Stimulated activated CD8-positive, alpha-beta memory T cell treated with anti-CD3 and anti-CD28 coated beads, Interleukin-4, amount 100 ng/mL, for 4 hours (primary cell): ENCODE measurements at places on chromosomes 16 and 17.

DNA sequence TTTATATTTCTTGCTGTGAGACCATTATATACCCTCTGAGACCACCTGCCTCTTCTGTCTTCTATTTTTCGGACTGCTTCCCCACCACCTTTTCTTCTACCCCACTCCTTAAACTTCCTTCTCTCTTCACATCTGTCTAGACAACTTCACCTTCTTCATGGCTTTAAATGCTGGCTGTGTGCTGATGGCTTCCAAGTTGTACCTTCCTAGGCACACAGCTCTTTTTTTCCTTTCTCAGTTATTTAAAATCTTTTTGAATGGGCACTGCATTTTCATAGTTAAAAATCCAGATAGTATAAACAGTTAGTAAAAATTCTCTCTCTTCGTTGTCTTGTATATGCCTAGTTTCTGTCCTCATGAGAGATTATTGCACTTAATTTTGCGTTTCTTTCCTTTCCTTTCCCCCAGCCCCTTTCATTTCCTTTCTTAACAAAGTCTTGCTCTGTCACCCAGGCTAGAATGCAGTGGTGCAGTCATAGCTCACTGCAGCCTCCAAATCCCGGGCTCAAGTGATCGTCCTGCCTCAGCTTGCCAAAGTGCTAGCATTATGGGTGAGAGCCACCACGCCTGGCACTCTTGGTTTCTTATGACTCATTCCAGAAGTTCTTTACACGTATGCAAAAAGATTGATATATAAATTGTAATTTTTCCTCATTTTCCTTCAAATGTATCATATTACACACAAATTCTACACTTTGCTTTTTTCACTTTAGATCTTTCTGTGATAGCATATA lies 114.3 kb downstream of the NPIPB5 start:
- DNase-seq: no peak

DNA sequence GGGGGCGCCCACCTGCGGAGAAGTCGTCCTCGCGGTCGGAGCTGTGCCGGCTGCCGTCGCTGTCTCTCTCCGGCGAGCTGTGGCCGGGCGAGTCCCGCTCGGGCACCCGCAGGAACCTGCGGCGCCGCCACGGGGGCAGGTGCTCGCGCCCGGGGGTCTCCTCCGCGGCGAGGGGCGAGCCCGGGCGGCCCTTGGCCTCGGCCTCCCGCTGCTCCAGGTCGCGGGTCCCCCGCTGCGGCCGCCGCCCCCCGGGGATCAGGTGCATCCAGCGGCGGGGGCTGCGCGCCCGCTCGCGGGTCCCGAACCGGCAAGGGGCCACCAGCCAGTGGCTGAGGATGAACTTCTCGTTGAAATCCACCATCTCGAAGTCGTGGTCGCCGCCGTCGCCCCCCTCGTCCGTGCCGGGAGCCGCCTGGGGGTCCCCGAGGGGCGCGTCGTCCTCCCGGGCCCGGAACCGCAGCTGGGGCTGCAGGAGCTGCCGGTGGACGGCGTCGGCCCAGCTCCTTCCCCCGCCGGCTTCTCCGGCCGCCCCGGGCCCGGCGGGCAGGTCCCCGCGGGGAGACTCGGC lies 41.4 kb upstream of the BHLHA9 start:
- DNase-seq: no peak

DNA sequence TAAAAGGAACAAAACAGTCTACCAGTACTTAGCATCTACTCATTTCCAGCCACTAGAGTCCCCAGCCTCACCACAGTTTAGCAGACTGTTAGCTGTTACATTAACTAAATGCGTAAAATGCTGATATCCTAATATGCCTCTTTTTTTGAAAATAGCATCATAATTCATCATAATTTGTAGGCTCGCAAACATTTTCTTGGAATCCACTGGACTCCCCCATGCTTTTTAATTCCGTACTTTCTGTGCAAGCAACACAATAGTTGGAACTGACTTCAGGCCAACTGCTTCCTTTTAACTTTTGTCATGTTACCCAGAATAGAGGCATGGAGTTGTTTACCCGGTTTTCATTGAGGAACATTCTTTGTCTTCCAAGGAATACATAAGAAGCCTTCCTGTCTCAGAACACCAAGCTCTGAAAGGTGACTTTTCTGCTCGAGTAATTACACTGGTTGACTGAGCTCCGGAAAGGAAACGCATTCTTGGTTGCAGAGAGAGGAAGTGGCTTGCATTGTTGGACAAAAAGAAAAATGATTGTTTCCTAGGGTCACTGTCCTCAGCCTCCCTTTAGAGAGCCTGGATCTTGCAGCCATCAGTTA lies 30.9 kb upstream of the SEC14L1 start:
- no peak for DNase-seq

DNA sequence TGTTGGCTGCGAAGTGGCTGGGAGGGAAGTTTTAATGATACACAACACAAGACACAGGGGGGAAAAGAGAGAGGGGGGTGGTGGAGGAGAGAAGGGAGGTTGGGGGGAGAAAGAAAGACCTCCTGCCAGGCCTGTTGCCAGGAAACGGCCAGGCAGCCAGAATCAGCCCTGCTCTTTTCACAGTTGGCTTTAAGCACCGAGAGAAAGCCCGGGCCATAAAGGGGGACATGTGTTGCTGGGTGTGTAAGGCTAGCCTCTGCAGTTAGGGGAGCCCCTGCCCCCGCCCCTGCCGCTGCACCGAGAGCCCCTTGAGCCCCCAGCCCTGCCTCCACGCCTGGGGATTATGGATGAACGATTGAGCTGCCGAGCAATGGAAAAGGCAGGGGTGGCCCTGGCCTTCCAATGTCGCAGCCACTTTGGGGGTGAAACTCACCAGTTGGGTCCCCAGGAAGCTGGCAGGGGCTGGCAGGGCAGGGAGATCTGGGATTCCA lies 13.9 kb upstream of the WNT3 start:
- no peak for DNase-seq

DNA sequence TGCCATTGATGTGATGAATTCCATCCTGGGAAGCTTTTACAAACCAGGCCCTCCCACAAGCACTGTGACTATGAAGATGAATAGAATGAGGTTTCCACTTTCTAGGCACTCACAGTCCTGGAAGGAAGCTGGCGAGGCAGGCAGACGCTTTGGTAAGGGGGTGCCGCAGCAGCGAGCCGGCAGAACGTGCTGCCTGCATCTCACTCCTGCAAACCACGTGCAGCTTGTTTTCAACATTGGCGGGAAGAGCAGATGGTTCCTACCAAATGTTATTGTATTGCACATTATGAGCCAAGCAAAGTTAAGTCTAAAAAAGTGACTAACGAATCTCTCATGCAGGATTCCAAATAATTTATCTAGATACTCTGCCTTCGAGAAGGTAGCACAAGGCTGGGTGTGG lies 3.7 kb upstream of the DNAI2 start:
- DNase-seq: no peak

DNA sequence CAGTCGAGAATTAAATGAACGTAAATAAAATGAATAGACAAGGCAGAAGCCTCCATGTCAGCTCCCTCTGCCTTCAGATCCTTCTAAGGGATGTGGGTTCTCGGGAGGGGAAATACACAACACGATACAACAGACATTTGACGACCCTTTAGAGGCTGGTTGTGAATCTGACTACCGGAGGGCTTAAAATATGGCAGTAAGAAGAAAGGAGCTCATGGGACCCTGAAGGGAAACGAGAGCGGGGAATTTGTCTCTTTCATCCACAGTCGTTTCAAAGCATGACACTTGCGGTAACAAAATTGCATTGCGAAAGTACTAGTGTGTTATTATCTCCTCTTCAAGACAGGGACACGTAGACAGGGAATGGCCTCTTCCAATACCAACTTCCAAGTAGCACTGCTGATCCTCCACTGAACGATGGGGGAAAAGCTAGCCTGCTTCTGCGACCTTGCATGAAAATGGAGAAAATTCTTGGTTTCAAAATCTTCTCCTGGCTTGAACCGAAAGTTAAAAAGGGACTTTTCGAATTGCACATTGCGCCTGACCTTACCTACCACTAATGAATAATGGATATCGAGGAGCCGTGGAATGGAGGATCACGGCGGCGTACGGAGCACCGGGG lies 1.2 kb upstream of the TNRC6C start:
- no peak for DNase-seq

- DNase-seq: no peak
Observed at GRCh38 chr17:79746889-79747507, 16.3 kb downstream of the ENPP7 start.

- no peak for DNase-seq
Observed at GRCh38 chr17:40091691-40092397, 8.5 kb downstream of the NR1D1 start.

- no peak for DNase-seq
Observed at GRCh38 chr17:47690121-47690520, 3.8 kb upstream of the TBKBP1 start.

DNA sequence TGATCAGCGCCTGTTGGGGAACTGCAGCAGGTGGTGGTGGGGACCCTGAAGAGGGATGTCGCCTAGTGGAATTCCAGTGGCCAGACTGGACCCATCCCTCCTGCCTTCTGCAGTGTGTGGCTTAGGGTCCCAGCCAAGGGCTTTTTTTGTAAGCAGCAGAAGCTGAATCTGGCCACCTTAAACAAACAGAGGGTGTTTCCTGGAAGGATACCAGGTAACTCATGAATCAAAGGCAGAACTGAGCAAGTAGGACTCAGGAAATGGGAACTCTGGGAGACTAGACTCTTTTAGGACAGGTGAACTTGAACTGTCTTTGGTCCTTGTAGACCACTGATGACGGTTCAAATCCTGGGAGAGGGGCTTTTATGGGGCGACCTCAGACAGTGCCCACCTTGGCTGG lies 124.0 kb downstream of the ABCC6 start:
- no peak for DNase-seq

DNA sequence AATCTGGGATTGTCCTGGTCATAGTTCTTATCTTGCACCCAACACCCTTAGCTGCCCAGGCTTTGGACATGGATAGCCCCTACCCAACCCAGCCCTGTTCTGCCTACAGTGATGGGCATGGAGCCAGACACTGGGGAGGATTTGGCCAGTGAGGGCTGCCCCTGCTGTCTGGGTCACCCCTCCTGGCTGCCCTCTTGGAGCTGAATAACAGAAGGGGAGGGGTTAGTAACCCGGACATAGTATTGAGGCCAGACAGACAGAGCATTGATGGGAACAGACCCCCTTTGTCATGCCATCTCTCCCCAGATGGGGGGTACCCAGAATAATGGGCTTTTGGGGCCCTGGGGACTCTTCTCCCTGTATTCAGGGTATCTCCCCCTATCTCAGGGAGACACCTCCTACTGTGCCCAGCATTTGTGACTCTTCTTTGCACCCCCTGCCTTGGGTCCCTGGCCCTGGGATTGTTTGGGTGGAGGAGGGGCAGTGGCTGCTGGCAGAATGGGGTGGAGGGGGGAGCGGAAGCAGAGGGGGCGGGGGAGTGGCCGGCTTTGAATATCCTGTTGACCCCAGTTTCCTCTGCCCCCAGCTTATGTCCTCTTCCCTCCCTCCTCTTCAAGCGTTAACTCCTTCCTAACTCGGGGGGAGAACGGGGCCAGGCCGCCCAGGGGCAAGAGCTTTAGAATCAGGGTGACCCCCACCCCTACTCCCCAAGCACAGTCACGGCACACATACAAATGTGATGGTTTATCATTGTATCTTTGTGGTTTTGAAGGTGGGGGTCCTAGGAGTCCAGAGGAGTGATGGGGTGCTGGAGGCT lies 17.0 kb downstream of the GJD3 start:
- DNase-seq: no peak

- no peak for DNase-seq
Observed at GRCh38 chr17:46756081-46756735, 62.3 kb downstream of the WNT3 start.

DNA sequence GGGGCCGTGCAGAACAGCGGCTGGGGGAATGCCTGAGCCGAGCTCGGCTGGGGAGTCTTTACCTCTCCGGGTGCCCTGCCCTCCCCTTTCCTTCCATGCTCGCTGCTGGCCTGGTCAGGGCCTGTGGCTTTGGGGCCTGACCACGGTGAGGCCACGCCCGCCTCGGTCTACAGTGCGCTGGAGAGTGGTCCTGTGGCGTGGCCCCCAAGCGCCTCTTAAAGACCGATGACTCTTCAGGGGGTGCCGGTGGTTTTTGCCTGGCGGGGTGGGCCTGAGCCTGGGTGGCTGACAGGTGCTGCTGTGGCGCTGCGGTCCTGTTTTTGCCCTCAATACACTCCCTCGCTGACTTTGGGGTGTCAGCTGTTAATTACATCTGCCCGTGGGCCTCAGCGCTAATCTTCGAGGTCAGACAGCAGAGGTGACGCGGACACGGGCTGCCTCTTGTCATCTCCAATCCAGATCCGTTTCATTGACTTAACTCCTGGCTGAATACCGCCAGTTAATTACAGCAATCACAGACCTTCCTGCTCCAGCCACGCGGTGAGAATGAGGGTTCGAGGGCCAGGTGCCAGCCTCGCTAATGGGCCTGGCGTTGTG lies 29.7 kb downstream of the GSE1 start:
- no peak for DNase-seq

DNA sequence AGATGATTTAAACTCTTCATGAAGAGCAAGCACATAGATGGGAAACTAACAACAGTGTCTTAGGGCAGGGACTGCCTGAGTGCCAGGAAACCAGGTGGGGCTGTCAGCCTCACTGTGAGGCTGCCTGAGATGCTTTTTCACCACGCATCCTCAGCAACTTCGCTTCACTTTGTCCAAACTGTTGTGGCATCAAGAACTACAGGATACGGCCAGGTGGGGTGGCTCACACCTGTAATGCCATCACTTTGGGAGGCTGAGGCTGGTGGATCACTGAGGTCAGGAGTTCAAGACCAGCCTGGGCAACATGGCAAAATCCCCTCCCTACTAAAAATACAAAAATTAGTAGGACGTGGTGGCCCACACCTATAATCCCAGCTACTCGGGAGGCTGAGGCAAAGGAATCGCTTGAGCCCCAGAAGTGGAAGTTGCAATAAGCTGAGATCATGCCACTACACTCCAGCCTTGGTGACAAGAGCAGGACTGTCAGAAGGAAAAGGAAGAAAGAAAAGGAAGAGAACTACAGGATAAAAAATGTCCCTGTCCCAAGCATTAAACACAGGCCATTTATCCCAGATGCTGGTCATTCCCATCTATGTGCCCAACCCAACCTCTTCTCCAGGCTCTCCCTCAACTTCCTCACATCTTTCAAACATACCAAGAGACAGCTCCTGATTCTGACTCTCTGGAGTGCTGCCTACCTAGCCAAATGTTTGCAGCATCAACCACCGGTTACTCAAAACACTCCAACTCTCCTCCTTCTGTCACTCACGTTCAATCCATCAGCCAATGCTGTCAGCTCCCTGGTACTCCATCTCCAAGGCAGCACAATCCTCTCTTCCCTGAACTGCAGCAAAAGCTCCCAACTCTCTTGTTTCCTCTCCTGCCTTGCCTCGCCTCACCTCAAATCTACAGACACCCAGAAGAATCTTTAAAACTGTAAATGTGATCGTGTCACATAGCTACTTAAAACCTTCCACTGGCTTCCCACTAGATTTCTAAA lies 1.6 kb downstream of the EIF4A3 start:
- no peak for DNase-seq

GRCh38 chr17:17782523-17783115 lies 54.2 kb downstream of the SREBF1 start:
- no peak for DNase-seq
